Retina (tissue), 1 donor: ENCODE measurements at places on chromosomes 12 and 14.

DNA sequence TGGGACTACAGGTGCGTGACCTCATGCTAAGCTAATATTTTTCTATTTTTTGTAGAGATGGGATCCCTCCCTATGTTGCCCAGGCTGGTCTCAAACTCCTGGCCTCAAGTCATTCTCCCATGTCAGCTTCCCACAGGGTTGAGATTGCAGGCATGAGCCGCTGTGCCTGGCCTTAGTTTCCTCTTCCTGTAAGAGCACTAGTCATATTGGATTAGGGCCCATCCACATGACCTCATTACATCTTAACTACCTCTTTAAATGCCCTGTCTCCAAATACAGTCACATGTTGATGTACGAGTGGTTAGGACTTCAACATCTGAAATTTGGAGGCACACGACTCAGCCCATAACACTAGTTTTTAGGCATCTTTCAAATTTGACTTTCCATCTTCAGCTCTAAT, 72.2 kb upstream of the RASSF3 start:
- DNase-seq = no peak

DNA sequence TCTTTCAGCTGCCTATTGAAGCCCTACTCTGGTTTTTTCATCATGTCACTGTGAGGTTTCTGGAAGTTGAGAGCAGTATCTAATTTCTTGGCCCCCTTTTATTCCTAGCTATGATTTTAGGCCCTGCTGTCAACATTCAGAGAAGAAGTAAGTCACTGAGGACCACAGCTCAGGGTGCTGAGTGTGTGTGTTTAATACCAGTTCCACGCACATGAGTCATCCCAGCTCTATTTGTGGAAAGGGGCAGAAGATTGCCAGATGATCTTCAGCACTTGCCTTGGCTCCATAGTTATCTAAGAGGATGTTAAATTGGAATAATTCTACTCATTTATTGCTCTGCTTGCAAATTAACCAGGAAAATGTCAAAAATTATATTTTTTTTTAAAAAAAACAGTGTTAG, 65.5 kb upstream of the SLC38A4 start:
- DNase-seq = no peak

- no peak for DNase-seq
Measured at GRCh38 chr14:106844608-106845285, 1318.4 kb downstream of the TMEM121 start.

- no peak for DNase-seq
Measured at GRCh38 chr12:21940549-21941505, at the start of gene ABCC9. Gene ABCC9, minus strand, starts transcription at chr12:21941426. Its CDS starts 4,752 bp downstream, at chr12:21936674.

GRCh38 chr14:67446371-67447032, 34.5 kb upstream of the PLEK2 start:
- DNase-seq = no peak
